Natural killer cell treated with Interleukin-12 subunit alpha and Interleukin-12 subunit beta and Interleukin-15 and Interleukin-18, amount 100 ng/mL, for 72 hours (primary cell): ENCODE measurements at places on chromosomes 5 and 9. TPM values are rescaled to one million over a fixed set of nuclear protein-coding genes. Genes with fewer than 3 reads are reported as not detected.

FAM153A gene
- 3.8 TPM for total RNA-seq

CCDC171 gene
- total RNA-seq: 3.6 TPM

IL7R gene
- 21.6 TPM for total RNA-seq

G3BP1 gene
- total RNA-seq: 237 TPM

ZNF608 gene
- 0.47 TPM for total RNA-seq

LPAR1 gene
- 0.21 TPM for total RNA-seq

ZSWIM6 gene
- total RNA-seq: 7.8 TPM

- DNase-seq: no peak
Measured at GRCh38 chr5:4100739-4101138, 505.1 kb downstream of the IRX1 start.

- DNase-seq: no peak
Measured at GRCh38 chr5:67809589-67809988, 406.0 kb upstream of the PIK3R1 start.

DNA sequence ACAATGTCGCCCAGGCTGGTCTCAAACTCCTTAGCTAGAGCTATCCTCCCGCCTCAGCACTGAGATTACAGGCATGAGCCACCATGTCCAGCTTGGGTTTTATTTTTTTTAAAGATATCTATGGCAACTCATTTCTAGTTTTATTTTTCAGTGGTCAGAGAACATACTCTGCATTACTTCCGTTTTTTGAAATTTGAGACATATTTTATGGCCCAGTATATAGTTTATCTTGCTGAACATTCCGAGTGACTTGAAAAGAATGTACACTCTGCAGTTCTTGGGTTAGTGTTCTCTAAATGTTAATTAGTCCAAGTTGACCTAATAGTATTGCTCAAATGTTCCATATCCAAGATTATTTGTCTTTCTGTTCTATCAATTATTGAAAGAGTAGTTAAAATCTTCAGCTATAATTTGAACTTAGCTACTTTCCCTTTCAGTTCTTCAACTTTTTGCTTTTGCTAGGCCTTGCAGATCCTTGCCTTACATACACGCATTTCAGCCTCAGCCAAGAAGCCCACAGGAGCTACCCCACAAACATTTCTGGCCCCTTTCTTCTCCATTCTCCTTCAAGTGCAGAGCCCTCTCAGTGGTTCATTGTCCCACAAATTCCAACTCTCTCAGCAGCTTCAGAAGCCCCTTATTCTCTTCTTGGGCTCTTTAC lies 22.3 kb upstream of the SNAPC3 start:
- DNase-seq: no peak

- DNase-seq: no peak
Measured at GRCh38 chr5:116410336-116410890, 164.2 kb downstream of the SEMA6A start.

GRCh38 chr9:32839013-32839885 lies 55.9 kb downstream of the TMEM215 start:
- DNase-seq: no peak

- no peak for DNase-seq
Measured at GRCh38 chr5:36029914-36030313, 36.8 kb downstream of the UGT3A2 start.

DNA sequence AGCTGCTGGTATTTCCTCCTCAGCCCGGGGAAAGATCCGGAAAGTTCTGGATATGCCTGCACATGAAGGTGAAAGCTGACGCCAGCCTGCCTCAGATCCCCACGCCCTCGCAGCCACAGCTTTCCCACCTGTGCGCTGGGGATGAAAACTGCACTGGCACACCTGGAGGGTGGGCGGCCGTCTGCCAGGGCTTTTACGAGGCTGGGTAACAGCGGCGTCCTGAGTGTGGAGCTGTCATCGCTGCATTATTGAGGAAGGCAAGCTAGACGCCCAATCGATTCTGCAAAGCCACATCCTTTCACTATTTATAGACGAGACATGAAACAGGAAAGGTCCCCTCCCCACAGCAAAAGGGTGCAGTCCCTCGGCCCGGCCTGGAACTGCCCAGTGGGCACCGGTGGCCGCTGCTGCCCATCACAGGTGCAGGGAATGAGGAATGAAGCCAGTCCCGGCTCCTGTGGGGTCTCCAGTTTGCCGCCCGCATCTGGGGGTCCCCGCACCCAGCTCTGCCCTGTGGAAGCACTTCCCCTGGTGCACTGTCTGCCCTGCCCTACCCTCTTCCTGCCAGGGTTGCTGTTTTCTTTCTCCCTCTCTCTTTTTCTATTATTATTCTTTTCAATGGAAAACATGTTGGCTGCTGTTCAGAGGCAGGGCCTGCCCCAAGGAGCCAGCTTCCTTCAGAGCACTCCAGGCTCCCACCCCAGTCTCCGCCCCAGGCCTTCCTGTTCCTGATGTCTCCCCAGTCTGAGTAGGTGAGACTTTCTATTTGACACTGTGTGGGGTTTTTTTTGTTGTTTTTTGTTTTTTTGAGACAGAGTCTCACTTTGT lies 7.0 kb downstream of the NOTCH1 start:
- peak; percentile 85 for DNase-seq

DNA sequence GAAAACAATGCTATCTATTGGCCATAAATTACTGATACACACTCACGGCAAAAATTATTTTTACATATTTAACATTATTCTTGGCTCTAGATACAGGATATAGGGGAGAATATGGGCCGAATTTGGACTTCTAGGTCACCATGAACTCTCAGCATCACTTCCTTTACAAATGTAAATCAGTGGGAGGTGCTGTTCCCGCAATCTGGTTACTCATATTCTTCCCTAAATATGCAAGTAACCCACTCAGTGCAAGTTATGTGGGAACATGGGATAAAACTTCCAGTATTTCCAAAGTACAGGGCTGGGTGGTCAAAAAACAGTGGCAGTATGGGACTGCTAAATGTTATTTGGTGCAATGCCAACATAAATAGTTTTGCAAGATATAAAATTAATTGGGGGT lies 145.6 kb downstream of the PPP2R2B start:
- no peak for DNase-seq
